ENCODE measurements at places on chromosomes 3 and 15.

- no peak for DNase-seq
Observed at GRCh38 chr3:146705225-146705624, 100.1 kb upstream of the PLSCR5 start.

DNA sequence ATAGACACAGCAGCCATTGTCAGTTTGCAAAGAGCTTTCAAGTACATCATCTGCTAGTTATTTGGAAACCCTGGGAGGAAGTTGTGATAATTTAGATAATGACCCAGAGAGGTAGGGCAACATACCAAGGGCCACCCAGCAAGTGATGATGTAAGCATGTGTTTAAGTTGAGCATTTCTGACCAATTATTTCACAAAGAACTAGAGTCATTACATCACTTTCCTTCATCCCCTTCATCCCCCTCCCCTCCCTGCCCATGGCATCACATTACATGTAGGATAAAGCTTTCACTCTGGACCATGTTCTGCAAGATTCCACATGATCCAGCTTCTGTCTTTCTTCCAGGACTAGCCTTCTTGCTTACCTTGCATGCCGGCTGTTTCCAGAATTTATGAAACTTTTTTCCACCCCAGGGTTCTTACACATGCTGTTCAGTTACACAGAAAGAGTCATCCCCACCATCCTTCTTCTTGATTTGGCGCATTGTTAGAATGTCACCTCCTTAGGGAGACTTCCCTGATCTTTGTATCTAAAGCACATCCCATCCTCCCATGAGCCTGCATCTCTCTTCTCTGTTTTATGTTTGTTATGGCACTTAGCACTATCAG, 71.3 kb downstream of the PTPRG start:
- no peak for DNase-seq

DNA sequence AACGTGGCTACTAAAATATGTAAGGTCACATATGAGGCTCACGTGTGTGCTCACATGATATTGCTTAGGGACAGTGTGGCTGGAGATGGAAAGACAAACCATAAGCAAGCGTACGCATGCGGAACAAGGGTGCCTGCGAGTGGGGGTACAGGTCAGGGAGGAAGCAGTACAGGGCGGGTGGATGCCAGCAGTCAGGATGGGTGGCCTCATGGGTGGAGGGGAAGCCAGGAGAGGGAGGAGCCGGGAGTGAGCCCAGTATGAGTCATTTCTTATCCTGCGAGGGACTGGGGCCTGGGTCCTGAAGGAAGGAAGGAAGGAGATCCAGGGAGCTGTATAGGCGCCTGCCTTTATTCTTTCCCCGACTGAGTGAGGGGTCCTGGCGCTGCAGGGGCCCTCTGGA, 42.0 kb upstream of the CGNL1 start:
- DNase-seq = no peak

DNA sequence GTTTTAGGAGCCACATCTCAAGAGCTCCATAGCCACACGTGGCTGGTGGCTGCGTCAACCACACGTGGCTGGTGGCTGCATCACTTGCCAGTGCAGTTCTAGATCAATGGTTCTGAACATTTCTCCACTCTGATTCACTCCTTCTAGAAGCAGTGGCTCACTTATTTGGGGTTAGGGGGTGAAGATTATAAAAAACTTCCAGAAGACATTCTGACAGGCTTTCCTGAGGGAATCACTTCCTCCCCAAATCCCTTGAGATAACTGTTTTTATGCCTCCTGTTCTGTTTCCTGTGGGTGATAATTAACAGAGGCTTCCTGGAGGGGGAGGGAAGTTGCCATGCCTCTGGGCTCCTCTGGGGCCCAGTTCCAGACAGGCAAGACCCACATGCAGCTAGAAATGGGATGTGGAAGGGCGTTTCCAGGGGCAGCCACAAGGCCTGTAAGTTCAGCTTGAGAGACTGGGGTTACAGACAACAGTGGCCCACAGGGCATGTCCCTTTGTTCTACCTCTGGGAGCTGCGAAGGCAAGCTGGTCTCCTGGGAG, 23.6 kb downstream of the HEG1 start:
- no peak for DNase-seq

- DNase-seq = no peak
Observed at GRCh38 chr15:64949383-64950186, 37.9 kb downstream of the ANKDD1A start.

- peak; percentile 67 for DNase-seq
Observed at GRCh38 chr3:29453284-29454001, 172.6 kb downstream of the RBMS3 start.

DNA sequence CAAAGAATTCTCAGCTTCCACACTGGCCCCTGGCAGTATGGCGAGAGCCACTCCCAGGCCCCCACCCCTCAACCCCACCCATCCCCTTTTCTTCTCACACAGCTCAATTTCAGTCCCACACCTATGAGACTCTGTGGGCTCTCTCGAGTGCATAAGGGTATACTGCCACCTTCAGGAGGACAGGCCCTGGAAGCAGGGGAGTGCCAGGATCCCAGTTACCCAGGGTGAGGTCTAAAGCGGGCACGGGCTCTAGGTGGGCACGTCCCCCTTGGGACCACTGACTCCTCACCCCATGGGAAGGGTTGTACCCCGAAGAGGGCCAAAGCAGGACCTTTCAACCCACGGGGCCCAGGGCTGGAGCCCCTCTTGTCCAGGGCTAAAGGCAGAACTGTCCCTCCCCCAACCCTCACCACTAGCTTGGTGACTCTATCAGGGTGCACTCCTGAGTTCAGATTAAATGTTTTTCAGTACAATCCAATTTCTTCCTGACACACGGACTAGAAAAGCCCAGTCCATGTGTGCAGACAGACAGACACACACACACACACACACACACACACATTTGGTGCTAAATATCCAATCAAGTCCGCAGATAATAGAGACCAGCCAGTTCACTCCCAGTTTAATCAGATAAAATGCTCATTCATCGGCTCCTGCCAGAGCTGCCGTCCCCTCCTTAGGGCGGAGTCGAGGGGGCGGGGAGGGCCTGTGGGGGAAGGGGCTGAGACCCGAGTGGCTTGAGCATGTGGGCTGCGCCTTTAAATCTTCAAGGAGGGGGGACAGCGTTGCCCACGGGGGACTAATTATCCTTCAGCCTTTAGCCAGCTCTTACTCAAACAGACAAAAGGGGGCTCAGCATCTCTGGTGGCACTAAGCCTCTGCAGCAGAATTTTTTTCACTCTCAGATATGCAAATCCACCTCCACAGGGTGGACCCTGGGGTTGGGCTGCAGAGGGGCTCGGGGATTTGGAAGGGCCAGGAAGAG, 59.3 kb downstream of the CYP11A1 start:
- peak; percentile 83 for DNase-seq

DNA sequence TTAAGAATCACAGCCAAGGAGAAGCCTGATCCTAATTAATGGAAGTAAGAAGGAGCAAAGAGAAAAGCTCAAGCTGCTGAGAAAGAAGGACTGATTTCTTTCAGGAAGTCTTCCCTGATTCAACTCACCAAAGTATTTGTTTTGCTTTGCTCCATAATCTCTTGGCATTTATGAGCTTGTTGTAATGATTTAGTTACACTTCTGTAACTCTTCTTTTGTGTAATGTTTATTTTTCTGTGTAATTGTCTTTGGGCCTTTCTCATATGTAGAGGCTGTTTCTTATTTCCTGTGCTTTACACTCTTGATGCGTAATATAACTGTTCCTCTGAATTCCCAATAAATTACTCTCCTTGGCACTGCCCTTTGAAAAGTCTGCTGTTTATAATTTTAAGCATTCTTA, 80.0 kb downstream of the COL6A5 start:
- DNase-seq = no peak

DNA sequence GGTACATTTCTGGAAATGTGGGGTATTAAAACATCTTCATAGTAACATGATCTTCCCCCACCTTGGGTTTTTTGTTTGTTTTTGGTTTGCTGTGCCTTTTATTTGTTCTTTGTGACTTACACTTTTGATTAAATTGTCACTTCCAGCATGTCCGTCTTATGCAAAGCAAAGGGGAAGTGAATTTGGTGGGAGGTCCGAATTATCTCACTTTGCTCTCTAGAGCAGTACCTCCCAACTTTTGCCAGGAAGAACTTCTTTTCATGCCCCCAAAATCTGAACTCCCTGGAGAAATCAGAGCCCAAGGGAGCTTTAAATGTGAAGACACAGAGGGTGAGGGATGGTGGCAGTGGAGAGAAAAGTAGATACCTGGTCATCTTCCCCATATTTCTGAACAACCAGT, 173.1 kb downstream of the IL5RA start:
- DNase-seq = no peak

- no peak for DNase-seq
Observed at GRCh38 chr15:73717206-73717605, 33.0 kb downstream of the CD276 start.

GRCh38 chr15:75921732-75922703, 18.3 kb downstream of the FBXO22 start:
- DNase-seq = peak; percentile 18

DNA sequence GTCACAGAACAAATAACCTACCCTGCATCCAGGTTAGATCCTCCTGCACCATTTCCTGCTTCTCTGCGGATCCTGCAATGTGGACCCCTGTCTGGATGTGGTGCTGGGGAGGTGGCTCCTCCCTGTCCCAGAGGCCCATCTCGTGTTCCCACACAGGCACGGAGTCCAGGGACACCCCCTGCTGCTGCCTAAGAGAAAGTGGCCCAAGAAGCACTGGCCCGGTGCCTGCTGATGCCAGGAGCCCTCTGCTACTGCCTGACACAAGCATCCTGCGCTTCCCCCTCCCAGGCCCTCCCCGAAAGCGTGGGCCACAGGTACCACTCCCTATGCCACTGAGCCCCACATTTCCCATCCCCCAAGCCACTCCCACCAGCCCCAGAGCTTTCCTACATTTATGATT, 48.6 kb downstream of the ZNF445 start:
- no peak for DNase-seq
